ENCODE measurements at places on chromosomes 11 and 22.
A peak's percentile ranks its signal among the peaks of the same experiment; 100 is the strongest.

DNA sequence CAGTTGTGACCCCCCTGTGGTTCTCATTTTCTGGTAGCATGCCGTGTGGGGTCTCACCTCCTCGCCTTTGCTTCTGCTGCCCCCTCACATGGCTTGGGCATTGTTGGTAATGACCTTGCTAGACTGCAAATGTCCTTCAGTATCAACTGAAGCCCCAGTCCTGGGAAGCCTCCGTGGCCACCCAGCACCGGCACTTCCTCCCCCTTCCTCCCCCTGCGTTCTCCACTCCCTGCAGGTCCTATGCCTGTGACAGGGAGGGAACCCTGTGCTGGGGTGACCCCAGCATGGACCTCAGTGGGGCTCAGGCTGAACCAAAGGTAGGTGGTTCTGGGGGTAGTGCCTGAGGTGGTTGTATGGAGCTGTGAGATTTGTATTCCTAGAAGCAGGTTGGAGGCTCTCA is 5.9 kb downstream of the ST3GAL4 start:
- DNase-seq, result no peak

DNA sequence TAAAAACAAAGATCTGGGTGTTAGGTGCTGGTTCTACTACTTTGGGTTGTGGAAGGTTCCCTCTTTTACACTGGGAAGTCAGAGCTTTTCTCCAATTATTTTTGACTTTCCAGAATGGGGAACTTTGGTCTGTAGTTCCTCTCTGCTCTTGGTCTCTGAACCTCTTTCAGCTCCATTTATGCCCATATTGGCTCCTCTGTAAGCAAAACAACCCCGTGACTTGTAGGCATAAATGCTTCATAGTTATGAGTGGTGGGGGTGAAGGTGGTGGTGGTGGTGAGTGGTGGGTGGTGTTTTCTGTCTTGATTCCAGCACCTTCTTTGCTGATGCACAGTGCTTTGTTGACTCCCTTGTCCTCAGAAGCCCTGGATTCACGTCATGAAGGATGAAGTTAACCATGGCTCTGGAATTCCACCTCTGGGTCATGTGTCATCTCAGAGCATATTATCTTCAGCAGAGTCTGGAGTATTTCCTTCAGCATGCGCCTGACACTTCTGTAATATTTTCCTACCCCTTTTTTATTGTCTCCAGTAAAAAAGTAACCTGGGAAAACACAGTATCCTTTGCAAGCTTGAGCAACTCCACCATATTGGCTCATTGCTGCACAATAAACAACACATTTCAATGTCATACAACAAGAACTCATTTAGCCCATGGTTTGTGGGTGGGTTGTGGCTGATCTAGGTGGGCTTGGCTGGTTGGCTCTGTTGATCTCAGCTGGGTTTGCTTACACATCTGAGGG is 24.1 kb upstream of the GRK3 start:
- no peak for DNase-seq

DNA sequence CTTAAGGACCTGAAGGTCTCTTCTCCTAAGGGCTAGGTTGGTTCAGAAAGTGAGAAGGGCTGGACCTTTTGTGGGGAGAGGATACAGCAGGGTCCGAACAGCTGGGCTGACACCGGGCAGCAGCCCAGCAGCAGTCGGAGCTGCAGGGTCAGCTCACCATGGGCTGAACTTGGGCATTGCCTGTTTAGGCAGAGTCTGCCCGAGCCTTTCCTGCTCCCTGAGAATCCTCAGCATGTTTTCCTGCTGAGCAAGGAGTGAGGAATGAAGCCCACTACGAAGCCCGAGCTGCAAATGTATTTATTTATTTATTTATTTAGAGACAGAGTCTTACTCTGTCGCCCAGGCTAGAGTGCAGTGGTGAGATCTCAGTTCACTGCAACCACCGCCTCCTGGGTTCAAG is 83.9 kb downstream of the PTPRJ start:
- DNase-seq, result peak; percentile 46

GRCh38 chr11:32002311-32002710 is 88.6 kb upstream of the RCN1 start:
- no peak for DNase-seq

GRCh38 chr11:95714843-95715776 is 74.5 kb downstream of the FAM76B start:
- no peak for DNase-seq

GRCh38 chr11:111512296-111513239 is at the start of gene BTG4:
TSS of gene BTG4 (minus strand) at chr11:111512386. CDS start at chr11:111498776, 13,610 bp downstream.
- DNase-seq, result no peak

- DNase-seq, result no peak
Observed at GRCh38 chr11:10503221-10503620, 37.8 kb downstream of the RNF141 start.

DNA sequence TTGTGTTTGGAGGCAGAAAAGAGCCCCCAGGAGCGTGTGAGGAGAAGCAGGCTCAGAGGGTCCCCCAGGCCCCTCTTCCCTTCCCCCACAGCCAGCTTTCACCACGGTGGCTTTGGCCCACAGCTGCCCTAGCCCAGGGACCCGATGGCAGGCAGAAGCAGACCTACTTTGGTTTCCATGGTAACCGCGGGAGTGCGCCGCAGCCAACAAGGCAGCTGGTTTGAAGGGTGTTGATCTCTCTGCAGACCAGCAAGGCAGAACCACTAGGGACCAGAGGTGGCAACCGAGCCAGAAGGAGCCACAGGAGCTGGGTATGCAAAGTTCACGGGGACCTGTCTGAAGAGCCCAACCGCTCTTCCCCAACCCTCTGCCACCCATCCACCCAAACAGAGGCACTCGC is 69.4 kb downstream of the BUD13 start:
- no peak for DNase-seq

- no peak for DNase-seq
Observed at GRCh38 chr11:6841694-6842093, 3.8 kb upstream of the OR10A5 start.

DNA sequence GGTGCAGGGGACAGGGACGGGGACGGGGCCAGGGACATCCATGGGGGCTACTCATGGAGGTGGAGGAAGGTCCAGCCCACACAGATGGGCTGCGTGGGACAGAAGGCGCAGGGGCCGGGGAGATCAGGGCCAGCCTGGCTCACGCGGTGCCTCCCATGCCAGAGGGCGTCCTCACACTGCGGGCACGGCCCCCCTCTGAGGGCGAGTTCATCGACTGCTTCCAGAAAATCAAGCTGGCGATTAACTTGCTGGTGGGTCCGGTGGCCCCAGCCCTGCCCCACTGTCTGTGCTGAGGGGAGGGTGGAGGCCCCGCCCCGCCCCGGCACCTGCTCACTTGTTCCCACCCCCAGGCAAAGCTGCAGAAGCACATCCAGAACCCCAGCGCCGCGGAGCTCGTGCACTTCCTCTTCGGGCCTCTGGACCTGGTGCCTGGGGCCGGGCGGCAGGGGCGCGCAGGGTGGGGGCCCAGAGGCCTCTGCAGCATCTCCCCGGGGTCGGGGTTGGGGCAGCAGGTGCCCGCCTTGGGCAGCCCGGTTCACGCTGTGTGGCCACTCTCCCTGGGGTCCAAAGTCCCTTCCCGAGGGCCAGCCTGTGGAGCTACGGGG is 15.8 kb downstream of the EPS8L2 start:
- no peak for DNase-seq

DNA sequence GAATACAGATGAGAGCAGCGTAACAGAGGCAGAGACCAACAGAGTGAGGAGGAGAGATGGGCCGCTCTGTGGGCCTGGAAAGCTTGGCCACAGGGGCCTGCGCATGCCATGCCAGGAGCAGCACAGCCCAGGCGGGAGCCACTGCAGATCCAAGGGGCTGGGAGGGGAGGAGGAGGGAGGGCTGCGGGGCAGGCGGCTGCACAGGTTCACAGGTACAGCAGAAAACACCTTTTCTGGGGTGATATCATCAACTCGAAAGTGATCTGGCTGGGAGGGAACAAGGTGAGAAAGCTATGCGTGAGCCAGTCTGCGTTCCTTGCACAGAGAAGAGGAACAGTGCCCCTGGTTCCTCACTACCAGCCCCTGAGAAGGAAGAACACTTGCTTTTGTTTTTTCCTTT is 14.8 kb downstream of the VPS37C start:
- no peak for DNase-seq

DNA sequence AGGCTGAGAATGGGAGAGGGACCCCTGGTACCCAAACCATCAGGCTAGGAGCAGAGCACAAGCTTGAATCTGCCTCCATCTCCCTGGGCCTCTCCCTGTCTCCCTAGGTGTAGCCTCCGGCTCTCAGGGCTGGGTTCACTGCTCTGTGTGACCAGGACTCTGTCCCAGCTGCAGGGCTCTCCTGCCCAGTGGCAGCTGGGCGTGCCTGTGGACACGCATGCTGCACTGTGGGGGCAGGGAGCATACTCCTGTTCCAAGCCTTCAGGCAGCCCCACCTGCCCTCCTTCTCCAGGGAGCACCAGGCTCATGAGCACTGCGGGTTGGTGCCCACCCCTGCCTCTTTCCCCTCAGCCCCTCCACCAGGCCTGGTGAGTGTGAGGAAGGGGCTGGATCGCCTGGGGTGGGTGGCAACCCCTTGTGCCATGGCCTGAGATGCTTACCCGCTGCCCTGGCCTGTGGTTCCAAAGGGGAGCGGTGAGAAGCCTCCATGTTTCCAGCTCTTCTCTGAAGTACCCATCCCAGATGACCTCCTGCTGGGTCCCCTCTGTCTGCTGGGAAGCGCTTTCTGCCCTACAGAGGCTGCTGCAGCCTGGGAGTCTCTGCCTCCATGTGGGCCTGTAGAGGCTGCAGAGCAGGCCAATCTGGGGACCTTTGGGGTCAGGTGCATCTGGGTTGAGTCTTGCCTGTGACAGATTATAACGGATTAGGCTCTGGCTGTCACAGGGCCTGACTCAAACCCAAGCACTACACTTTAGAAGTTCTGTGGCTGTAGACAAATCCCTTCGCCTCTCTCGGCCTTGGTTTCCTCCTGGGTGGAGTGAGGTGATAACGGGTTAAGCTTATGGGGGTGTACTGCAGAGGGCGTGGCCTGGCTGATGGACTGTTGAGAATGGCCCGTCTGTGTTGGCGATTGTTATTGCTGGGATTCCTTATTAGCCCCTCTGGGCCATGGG is 43.7 kb downstream of the WNT11 start:
- DNase-seq, result no peak

DNA sequence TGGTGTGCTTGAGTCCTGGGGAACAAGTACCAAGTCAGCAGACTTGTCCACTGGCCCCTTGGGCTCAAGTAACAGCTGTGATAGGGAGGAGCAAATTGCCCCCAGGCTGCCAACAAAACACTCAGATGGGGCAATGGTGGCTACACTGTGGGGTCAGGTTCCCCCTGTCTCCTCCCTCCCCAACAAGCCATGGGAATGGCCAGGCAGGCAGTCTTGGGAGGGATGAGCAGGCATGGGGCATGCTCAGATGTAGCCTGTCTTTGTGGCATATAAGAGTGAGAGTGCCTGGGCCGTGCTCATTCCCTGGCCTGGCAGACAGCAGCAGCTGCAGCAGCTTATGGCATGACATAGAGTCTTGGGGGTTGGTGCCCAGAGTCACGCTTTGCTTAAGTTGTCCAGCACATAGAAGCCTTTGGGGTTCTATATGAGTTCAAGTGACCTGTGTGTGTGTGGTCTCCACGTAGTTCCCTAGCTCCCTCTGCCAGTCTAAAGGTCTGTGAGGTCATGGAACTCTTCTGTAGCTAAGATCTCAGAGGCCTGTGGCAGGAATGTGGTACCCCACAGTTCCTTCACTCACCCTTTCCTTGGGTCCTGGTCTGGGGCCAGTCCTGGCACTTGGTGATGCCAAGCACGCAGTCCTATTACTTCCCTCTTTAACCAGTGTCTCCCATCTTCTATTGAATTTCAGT is 44.7 kb downstream of the BIRC2 start:
- DNase-seq, result no peak

GRCh38 chr22:50507421-50507990 is at the start of gene LMF2:
TSS of gene LMF2 (minus strand) at chr22:50507702. CDS start at chr22:50507675, 27 bp downstream.
- DNase-seq, result no peak

DNA sequence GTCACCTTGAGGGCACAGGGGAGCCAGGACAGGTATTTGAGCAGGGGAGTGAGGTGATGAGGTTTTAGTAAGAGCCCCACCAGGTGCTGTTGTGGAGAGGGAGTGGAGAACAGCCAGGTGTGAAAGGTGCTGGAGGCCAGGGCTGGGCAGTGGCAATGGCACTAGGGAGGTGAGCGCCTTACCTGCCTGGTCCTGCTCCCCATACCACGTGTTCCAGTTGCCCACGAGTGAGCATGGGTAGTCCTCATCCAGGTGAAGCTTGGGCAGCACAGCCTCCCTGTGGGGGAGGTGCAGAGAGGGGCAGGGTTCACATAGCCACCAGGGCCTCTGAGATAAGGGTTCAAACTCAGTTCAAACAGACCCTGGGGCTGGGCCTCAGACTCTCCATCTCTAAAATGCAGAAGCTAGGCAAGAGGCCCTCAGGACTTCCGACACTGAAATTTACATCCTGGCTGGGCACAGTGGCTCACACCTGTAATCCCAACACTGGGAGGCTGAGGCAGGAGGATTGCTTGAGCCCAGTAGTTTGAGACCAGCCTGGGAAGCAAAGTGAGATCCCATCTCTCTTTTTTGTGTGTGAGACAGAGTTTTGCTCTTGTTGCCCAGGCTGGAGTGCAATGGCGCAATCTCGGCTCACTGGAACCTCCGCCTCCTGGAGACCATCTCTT is 11.8 kb downstream of the NIPSNAP1 start:
- no peak for DNase-seq
